AG04449 (cell line): ENCODE measurements at places on chromosomes 2 and 18.

DNA sequence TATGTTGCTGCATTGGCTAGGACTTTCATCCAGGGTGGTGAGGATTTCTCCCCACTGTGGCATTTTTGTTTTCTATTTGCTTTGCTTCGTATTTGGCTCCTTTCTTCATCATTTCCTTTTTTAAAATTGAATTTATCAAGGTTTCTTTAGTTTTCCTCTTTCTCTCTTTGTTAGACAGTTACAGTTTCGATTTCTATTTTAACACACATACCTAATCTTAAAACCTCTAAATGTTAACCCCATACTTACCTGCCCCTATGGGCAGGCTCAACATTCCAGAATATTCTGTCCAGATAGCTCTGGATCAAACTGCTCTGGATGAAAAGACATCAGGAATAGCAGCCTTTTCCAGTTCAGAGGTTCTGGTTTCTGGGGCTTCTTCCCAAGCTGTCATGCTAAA, 49.2 kb downstream of the DIPK1C start:
- DNase-seq: no peak

DNA sequence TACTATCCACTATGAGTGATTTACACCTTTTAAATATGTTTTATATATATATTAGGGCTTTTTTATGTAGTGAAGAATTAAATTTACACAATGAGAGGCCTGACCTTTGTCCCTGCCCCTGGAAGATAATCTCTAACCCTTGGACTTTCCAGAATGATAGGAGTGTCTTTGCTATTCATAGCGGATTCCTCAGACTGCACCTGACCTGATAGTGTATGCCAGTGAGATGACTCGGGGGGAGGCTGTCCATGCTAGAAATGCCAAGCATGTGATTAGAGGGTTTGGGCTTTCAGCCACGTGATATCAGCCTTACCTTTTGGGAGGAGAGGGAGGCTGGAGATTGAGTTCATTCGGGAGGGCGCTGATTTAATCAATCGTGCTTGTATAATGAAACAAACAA, 44.1 kb upstream of the LHCGR start:
- no peak for DNase-seq

GRCh38 chr2:175837046-175837445, 165.0 kb downstream of the LNPK start:
- peak; percentile 73 for DNase-seq

DNA sequence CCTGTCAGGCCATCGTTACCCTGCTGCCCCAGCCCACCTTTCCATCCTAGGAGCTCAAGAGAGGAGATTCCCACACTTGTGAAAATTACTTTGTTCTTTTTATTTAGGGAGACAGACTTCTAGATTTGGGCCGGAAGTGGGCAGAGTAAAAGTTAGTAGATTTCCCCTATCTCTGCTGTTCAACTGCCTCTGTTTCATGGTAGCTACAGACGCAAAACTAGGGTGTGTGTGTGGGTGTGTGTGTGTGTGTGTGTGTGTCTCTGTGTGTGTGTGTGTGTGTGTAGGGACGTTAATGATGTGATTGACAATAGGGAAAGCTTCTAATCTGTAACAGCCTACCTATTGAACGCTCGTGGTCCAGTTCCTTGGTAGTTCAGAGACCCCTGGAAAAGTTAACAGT, 438 bp downstream of the PSMA8 start:
- DNase-seq: no peak

GRCh38 chr2:25000503-25001324, 29.0 kb upstream of the DNAJC27 start:
- no peak for DNase-seq

DNA sequence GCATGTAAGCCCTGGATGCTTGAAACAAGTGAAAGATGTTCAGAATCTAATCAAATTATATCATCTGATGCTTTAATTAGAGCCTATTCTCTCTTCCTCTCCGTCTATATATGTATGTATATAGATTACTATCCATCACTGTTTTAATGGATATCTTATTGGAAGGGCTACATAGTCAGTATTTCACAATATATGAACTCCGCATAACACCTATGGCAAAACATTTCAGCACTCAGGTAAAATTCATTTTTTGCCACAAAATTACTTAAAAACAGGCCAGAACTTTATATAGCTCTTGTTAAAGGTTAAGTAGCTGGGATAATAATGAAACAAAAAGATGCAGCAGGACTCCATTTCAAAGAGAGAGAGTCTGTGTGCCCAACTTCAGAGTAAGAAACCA, 1.2 kb downstream of the PJVK start:
- no peak for DNase-seq

- no peak for DNase-seq
Observed at GRCh38 chr2:20012282-20013125, at the start of gene MATN3. Gene MATN3 (minus strand): TSS chr2:20012668. CDS start chr2:20012631, 37 bp downstream.

DNA sequence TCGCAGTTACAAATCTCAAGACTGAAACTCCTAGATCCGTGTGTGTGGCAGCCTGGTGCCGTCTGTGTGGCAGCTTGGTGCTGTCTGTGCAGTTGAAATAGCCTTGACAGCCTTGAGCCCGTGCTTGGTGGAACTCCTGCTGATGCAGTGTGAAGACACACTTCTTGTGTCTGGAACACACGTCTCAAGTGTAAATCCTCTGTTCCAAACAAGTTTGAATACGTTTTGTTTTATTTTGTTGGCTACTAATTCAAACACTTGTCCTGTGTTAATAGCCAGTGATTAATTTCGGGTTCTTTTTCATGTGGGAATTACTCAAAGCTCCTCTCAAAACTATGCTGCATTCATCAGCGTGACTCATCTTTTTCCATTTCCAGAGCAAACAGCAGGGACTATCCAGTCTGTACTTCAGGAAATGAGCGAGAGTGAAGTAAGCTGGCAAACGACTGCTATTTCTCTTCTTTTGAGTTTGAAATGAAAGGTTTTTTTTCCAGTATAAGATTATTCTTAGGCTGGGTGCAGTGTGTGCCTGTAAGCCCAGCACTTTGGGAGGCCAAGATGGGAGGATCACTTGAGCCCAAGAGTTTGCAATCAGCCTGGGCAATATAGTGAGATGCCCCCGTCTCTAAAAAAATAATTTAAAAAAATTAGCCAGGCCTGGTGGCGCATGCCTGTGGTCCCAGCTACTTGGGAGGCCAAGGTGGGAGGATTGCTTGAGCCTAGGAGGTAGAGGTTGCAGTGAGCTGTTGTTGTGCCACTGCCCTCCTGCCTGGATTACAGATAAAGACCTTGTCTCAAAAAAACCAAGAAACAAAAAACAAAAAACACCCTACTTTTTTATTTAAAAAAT, 152.9 kb downstream of the SPP2 start:
- DNase-seq: peak; percentile 75

- no peak for DNase-seq
Observed at GRCh38 chr18:9838144-9838877, 47.5 kb upstream of the TXNDC2 start.

GRCh38 chr2:54497763-54498680, 41.9 kb downstream of the SPTBN1 start:
- DNase-seq: no peak

GRCh38 chr2:148594216-148594615, 50.3 kb upstream of the EPC2 start:
- DNase-seq: no peak

- DNase-seq: no peak
Observed at GRCh38 chr2:222862106-222862908, 1.5 kb downstream of the ACSL3 start.

- no peak for DNase-seq
Observed at GRCh38 chr2:186347472-186347871, 138.6 kb upstream of the ZC3H15 start.
